ENCODE measurements at places on chromosomes 6 and 20.

GRCh38 chr6:36210182-36210581 lies 13.6 kb downstream of the BRPF3 start:
- DNase-seq = no peak

DNA sequence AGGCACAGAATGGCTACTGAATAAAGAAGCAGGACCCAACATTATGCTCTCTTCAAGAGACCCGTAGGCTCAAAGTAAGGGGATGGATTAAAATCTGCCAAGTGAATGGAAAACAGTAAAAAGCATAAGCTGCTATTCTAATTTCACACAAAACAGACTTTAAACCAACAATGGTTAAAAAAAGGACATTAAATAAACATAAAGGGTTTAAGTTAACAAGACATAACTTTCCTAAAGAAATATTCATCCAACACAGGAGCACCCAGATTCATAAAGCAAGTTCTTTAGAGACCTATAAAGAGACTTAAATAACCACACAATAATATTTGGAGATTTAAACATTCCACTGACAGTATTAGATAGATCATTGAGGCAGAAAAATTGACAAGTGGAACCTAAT lies 624.5 kb downstream of the RFPL4B start:
- no peak for DNase-seq

DNA sequence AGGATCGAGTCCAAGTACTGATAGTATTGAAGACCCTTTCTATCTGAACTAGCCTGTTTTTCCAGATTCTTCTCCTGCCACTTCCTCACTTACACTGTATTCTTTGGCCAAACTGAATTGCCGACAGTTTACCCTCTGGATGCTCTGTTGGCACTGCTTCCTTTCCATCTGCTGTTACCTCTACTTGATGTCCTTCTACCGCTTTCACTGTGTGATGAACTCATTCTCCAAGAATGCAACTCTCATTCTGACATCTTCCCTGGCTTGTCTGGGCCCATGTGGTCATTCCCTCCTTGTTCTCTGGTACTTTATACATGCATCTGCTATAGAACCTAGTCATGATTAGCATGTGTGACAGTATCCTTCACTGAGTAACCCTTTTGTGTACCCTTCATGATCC lies 16.3 kb downstream of the RPRD1B start:
- peak; percentile 76 for DNase-seq

DNA sequence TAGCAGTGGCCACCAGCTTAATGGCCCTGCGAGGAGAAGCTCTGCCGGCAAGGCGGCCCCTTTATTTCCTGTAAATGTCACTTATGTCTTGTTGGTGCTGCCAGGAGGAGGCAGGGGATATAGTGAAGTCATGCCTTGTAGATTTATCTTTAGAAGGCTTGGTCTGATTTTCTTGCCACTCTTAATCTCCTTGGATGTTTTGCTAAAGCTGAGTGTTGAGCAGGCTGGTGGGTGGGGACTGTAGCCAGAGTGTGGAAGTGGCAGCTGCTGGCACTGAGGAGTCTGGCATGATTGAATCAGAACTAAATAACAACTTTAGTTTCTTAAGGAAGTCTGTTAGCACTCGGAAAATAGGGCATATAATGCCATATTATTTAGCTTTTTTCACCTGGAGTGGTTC lies 77.9 kb downstream of the PHF20 start:
- DNase-seq = no peak

DNA sequence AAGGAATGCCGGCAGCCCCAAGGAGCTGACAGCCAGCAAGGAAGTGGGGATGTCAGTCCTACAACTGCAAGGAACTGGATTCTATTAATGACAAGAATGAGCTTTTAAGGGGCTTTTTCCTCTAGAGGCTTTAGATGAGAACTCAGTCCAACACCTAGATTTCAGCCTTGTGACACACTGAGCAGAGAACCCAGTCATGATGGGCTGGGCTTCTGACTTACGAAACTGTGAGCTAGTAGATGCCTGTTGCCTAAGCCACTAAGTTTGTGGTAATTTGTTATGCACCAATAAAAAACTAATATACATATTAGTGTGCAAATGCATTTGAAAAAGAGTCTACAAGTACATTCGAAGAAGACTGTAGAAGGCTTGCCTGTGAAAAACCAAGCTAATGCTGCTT lies 263.3 kb downstream of the SOX4 start:
- peak; percentile 52 for DNase-seq

DNA sequence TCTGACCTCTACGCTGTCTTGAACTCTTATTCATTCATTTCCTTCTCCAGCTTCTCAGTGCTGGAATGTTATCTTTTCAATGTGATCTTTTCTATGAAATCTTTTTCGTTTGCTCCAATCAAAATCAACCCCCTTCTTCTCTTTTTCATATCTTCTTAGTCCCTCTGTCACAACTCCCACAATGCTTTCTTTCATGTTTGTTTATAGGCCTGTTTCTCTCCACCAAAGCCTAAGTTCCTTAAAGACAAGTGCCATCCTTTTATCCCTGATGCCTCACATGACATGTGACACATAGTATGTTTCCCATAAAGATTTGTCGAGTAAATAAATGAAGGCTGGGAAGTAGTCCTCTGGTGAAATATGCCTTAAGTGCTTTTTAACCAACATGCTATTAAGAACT lies 38.1 kb downstream of the CRYBG1 start:
- no peak for DNase-seq

GRCh38 chr6:12232339-12232738 lies 57.8 kb upstream of the EDN1 start:
- DNase-seq = peak; percentile 91

- DNase-seq = no peak
These were observed 48.9 kb downstream of the PRDM1 start for GRCh38 chr6:106134906-106135634.

GRCh38 chr20:43287637-43288036 lies 97.9 kb upstream of the PTPRT start:
- no peak for DNase-seq
